ENCODE measurements at places on chromosomes 3 and 15. TPM values are rescaled to one million over a fixed set of nuclear protein-coding genes. Genes with fewer than 3 reads are reported as not detected.

- H3K27ac ChIP-seq = no peak overlapping the region
- no peaks in the 10 kb centered on the region for H3K4me1 ChIP-seq
- H3K36me3 ChIP-seq = no peaks in the 10 kb centered on the region
- H3K4me3 ChIP-seq = no peak overlapping the region
- peak; percentile 53 for DNase-seq
- no peaks in the 10 kb centered on the region for H3K27me3 ChIP-seq
Observed at GRCh38 chr3:138941259-138941885, 5.6 kb downstream of the FOXL2 start.

DNA sequence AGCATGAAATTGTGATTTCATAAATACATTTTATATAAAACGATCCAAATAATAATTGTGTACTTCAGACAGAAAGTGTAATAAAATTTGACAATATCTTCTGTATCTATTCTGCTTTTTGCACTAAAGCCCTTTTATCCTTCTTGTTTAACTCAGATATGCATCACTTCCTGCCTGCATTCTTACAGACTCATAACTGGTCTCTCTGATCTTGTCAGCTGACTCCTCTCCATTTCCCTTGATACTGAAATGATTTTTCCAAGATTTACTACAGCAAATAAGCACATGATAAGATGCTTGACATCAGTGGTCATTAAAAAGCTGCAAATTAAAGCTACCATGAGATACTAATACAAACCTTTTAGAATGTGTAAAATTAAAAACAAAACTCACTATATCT is 25.3 kb upstream of the SI start:
- DNase-seq = peak; percentile 4
- no peak overlapping the region for H3K4me3 ChIP-seq
- no peaks in the 10 kb centered on the region for H3K36me3 ChIP-seq
- H3K27ac ChIP-seq = no peak overlapping the region
- no peaks in the 10 kb centered on the region for H3K27me3 ChIP-seq

DNA sequence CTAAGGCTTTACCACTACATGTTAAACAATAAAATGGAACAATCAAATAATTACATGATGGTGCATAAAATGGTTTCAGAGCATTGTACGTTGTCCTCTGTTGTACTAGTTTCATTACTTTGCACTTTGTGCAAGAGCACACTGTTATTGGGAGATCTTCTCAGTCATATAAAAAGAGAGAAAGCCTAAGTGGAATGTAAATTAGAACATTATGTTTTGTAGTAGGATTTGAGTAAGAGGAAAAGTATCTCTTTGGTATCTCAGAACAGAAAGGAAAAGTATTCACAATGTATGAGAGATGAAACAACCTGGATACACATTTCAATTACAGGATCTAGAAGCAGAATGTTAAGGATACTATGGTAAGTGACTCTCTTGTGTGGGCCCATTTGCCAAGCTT is 26.9 kb upstream of the PLSCR2 start:
- no peak overlapping the region for H3K4me3 ChIP-seq
- DNase-seq = no peak
- no peak overlapping the region for H3K27ac ChIP-seq

- no peak overlapping the region for H3K27ac ChIP-seq
- H3K27me3 ChIP-seq = no peaks in the 10 kb centered on the region
- no peak for DNase-seq
- no peak overlapping the region for H3K4me3 ChIP-seq
- H3K4me1 ChIP-seq = no peaks in the 10 kb centered on the region
Observed at GRCh38 chr3:9783954-9784353, 8.3 kb downstream of the TADA3 start.

GRCh38 chr3:104646196-104646595 is 720.5 kb upstream of the ALCAM start:
- H3K4me1 ChIP-seq = no peaks in the 10 kb centered on the region
- no peak for DNase-seq
- H3K27ac ChIP-seq = no peak overlapping the region
- no peaks in the 10 kb centered on the region for H3K36me3 ChIP-seq
- H3K27me3 ChIP-seq = no peaks in the 10 kb centered on the region

DNA sequence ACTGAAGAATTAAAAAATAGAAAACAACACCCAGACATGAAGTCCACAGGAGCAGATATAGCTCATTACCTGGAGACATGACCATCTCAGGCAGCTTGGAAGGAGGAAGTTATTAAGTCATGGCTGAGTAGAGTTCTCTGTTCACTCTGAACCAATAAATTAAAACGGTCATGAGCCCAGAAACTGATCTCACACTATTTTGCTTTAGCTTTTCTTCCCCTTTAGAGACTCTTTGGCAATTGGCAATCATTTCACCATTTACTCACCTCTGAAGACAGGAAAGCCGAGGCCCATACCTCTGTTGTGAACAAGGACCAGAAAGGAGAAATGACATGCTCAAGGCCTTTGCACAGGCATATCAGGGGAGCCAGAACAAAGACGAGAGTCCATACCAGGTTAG is 26.6 kb downstream of the CLDN18 start:
- no peaks in the 10 kb centered on the region for H3K27me3 ChIP-seq
- no peak overlapping the region for H3K4me3 ChIP-seq
- no peaks in the 10 kb centered on the region for H3K4me1 ChIP-seq
- H3K27ac ChIP-seq = no peak overlapping the region

The PTH1R gene
- not detected for total RNA-seq

The ARGFX gene
- total RNA-seq = not detected

Measured in PC-3 (cell line).